ENCODE measurements at places on chromosomes 2 and 18.

GRCh38 chr2:233519787-233520611, 46.6 kb downstream of the USP40 start:
- no peak for DNase-seq

DNA sequence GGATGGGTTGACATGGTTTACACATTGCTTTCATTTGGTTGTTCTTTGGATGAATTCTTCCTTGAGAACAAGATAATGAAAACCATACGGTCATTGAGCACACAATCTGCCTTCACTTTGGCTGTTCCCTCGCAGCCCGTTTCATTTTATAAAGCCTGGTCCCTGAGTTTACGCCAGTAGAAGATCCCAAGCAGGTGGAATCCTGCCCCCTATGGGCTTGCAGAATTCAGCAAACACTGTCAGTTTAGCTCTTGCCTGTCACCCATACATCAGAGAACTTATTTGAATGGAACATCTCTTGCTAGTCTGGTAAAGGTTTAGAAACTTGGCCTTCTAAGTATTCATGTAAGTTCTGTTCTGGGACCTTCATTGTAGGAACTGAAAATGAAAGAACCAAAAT, 666.4 kb upstream of the ZEB2 start:
- DNase-seq = no peak

DNA sequence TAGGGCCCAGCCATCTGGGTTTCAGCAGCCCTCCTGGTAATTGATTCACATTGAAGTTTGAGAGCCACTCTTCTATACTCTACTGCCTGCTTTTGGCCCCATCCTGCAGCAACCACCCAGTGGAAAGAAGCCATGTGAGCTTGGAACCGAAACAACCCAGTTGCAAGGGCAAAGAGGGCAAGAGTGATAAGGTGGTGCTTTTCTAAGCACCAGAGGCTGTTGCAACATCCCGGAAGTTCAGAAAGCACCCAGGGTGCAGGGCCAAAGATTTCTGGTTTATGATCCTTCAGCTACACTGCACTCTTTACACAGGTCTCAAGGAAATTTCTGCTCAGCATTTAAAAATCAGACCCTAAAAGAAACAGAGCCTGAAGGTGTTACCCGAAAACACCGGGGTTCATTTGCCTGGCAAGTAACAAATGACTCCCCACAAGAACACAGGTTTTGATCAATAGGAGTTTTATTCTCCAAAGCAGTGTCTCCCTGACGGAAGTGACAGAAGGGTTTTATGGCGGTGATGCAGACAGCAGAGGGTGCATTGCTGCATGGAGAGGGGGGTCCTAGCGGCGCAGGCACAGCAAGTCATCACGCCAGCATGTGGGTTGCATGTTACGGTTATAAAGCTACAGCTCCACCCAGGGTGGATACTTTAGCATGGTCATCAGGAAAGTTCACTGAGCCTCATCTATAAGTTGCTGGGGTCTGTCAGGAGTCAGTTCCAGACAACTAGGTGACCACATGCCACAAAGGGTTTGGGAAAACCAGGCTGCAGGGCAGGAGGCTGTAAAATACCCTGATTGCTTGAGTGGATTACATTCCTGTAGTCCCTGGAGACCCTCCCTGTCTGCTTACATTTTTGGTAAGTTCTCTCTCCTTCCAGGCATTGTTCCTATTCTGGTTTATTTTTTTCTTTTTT, 28.8 kb upstream of the TMEM37 start:
- DNase-seq = no peak

GRCh38 chr18:51767293-51767692, 569.8 kb upstream of the MEX3C start:
- DNase-seq = no peak

- no peak for DNase-seq
These were observed 21.4 kb upstream of the BARD1 start for GRCh38 chr2:214830794-214831346.

GRCh38 chr18:35245719-35246317, 5.0 kb downstream of the ZNF397 start:
- no peak for DNase-seq

DNA sequence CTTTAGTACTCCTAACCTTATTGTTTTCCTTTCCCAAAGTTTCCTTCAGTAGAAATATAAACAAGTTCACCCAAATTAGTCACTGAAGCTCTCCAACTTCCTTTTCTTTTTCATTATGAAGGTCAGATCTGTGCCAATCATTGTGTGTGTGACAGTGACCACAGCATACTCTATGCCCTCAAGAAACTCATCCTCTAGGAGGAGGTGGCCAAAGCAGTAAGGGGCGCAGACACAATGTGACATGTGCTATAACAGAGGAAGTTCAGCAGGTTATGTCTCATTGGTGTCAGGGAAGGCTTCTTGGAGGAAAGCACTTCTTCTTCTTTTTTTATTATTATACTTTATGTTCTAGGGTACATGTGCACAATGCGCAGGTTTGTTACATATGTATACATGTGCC, 60.0 kb upstream of the PSME4 start:
- DNase-seq = no peak

- DNase-seq = no peak
These were observed 29.4 kb upstream of the DYSF start for GRCh38 chr2:71423817-71424420.

GRCh38 chr2:72483346-72483745, 335.7 kb upstream of the CYP26B1 start:
- no peak for DNase-seq

GRCh38 chr2:9663008-9663879, 32.4 kb upstream of the YWHAQ start:
- DNase-seq = no peak

- DNase-seq = no peak
These were observed 1108.1 kb upstream of the LRRTM1 start for GRCh38 chr2:81412681-81413080.

DNA sequence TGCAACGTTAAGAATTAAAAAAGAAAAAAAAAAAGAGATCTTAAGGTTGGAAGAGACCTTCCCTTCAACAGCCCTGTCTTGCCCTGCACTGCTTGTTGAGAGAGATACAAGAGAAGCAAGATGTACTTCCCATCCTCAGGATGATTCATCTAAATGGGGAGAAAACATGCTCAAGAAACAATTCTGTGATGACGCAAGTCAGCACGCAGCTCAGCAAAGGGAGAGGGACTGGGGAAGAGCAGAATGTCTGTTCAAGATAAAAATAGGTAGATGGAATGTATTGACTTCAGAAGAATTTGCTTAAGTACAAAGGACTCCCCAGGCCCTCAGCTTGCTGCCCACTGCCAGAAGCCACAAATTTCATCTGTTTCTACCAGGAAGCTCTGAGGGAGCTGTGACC, 198.2 kb upstream of the SPRED2 start:
- DNase-seq = no peak

DNA sequence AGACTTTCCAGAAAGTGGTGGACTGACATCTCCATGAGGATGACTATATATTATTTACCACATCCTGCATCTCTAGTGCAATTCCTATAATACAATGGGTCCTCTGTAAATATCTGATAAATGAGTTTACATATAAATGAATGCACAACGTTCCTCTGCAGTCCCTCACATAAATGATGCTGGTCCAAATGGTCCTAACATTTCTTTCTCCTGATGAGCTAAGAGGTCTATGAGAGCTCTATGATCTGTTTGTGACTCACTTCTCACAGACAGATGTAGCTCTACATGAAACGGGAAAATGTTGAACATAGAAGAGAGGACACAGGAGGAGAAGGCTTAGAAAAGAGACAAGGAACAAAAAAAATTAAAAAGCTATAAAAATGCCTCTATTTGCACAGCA, 201.2 kb upstream of the PIK3C3 start:
- no peak for DNase-seq

DNA sequence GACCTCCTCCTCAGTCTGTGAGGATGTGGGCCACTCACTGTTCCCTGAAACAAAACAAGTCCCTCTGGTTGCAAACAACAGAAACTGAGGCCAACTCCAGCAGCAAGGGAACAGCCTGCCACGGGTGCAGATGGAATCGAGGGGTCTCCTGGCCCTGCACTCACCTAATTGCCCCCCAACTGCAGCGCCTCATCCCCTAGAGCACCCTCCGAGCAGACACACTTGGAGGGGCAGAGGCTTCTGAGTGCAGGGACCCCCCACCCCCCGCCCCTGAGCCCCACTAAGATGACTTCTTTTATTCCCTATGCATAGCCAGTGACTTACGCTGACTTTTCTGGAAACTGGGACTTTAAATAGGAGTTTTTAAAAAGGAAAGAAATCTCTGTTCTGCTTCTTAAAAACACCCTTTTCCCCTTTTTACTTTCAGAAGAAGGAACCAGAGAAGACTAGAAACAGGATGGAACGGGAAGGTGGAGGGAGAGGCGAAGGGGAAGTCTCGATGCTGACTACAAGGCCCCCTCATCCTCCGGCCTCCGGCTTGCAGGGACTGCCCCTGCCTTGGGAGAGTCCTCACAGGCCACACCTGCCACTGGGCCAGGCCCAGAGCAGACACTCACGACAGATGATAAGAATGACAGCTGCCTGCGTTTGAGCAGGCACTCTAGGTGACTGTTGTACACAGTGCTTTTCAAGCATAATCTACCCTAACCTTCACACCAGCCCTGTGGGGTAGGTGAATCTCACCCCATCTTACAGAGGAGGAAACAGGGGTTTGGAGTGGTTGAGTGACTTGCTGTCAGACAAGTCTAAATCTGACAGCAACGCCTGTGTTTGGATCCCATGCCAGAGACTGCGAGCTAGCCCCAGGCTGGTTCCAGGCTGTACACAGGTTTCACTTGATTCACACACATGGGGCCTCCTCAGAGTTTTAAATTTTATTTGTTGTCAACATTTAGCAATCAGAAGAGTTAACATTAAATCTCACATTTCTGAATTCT, 28.2 kb upstream of the BIN1 start:
- DNase-seq = no peak

GRCh38 chr2:20669562-20670314, 2.8 kb downstream of the GDF7 start:
- no peak for DNase-seq

DNA sequence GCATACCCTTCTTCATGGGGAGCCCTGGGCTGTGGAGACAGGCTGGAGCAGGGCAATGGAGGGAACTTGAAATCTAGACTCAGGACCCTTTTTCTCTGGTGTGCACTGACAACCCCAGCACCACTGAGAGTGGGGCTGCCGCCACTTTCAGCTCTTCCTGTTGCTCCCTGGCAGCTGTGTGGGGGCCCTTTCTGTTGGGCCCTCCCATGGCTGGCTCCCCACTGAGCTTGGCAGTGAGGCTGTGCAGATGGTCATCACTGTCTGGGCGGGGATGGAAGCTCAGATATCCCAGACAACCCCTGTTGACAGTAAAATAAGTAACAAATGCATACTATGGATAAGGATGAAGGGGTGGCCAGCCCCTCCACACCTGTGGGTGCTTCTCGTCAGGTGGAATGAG, 6.7 kb downstream of the MYO7B start:
- DNase-seq = no peak

DNA sequence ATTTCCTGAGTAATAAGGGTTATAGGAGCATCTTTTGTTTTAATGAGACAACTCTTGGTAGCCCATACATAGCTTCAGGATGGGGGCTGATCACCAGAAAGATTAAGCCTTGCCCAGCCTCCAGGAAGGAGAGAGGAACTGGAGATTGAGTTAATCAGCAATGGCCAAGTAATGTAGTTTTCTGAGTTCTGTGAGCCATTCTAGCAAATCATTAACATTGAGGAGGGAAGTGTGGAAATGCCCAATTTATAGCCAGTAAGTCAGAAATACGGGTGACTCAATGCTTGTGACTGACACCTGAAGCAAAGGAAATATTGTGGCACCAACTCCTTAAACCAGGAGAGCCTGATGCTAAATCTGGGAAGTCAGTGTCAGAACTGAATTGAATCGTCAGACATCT, 205.1 kb upstream of the SRD5A2 start:
- no peak for DNase-seq

- DNase-seq = no peak
These were observed 1042.5 kb downstream of the DPP10 start for GRCh38 chr2:115484983-115485382.

GRCh38 chr2:167187049-167187727, 298.9 kb downstream of the XIRP2 start:
- no peak for DNase-seq

GRCh38 chr2:63755965-63756364, 85.7 kb upstream of the UGP2 start:
- no peak for DNase-seq

GRCh38 chr2:160345071-160345764, 145.1 kb upstream of the ITGB6 start:
- DNase-seq = no peak

DNA sequence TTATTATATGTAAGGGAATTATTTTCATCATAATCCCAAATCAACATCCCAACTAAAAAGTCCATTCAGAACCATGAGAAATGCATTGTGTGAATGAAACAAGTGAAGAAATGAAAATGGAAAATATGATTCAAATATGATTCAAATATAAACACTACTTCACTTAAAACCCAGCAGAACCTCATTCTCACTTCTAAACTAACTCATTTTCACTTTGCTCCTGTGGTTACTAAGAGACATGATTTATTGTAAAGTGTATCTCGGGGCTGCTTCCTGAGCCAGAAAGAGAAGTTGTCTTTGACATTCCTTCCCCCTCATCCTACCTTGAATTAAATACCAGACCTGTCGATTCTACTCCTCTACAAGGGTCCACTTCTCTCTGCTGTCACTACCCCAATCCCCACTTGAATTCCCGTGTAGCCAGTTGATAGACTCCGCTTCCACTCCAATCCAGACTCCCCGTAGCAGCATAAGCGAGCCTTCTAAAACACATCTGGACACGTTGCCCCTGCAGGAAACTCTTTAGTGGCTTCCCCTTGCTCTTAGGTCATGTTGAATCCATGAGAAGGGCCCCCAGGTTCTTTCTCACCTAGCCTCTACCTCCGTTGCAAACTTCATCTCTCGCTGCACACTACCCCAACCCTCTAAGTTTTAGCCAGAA, 697.0 kb upstream of the ID2 start:
- no peak for DNase-seq

DNA sequence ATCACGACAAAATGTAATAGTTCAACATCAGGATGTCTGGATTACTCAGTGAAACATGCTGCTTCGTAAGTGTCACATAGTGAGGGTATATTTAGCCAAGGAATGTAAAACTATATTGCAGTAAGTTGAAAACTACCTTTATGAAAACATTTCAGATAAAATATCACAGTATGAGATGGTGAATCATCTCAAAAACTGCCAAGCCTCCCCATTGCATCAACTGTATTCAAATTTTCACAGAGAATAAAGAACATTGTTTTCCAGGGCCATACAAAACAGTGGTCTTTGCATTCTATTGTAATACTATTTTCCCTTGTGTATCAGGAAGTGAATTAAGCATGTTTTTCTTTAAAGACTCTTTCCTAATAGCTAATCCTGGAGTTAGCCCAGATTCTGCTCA, 47.6 kb upstream of the MSTN start:
- DNase-seq = no peak

- no peak for DNase-seq
These were observed 160.8 kb downstream of the PMAIP1 start for GRCh38 chr18:60060578-60060977.

- DNase-seq = no peak
These were observed 24.3 kb upstream of the ASPRV1 start for GRCh38 chr2:69985688-69986087.

DNA sequence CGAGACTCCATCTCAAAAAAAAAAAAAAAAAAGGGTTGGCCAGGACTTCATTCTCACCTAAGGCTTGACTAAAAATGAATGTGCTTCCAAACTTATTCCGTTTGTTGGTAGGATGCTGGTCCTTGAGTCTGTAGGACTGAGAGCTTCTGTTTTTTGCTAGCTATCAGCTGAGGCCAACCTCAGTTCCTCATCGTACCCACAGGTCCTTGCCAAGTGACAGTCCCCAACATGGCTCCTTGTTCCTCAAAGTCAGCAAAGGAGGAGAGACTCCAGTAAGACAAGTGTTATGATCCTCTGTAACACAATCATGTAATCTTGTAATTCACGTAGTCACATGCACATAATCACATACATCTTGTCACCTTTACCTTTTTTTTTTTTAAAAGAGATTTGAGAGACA, 37.0 kb downstream of the HAUS1 start:
- no peak for DNase-seq

All from stimulated activated CD4-positive, alpha-beta T cell treated with anti-CD3 and anti-CD28 coated beads, Interleukin-15, amount 100 ng/mL, for 48 hours (primary cell).